ENCODE measurements at places on chromosomes 16 and 17. TPM values are rescaled to one million over a fixed set of nuclear protein-coding genes. Genes with fewer than 3 reads are reported as not detected.
A peak's percentile ranks its signal among the peaks of the same experiment; 100 is the strongest.

DNA sequence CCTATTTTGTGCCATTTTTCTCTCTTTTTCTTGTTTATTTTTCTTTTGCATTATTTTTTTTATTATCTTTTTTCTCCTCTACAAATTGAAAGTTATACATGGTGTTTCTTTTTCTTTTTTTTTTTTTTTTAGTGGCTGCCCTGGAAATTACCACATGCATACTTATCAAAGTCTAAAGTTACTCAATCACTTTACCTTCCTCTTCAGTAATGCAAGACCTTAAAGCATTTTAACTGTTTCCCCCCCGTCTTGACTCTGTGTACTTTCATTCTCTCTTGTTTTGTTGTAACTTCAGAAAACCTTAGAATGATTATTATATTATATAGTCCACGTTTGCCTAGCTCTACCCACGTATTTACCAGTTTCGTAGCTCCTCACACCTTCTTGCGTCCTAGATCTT lies 33.3 kb upstream of the SMPD3 start:
- DNase-seq, result no peak

GRCh38 chr16:88630433-88630832 lies 7.9 kb upstream of the IL17C start:
- no peak for DNase-seq

DNA sequence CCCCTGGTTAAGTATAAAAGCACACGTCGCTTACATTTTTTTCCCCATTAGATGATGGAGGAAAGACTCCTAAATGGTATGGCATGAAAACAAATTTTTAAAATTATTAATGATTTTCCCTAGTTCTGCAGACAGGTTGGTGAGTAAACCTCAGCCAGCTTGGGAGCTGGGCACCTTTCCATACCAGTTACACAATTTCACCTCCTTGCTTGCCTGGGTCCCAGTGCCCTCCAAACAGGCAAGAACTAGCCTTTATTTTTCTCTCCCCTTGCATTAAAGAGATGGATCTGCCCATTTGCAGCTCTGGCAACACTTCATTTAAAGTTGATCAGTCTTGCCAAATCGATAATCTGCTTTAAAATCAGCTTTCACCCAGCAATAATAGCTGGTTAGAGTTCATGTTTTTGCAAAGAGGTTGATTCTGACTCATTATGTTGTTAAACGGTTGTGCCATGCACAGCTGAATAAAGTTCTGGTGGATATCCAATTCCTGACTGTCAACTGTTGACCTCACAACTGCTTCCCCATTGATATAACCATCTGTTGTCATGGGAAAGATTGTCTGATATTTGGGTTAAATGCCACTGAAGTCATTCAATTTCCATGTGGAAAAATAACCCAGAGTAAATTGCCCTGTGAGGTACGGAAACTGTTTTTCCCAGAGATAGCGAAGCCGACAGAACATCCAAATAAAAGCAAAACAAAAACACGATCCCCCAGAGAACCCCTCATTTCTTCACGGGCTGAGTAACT lies 1.3 kb downstream of the C17orf58 start:
- DNase-seq, result peak; percentile 30

DNA sequence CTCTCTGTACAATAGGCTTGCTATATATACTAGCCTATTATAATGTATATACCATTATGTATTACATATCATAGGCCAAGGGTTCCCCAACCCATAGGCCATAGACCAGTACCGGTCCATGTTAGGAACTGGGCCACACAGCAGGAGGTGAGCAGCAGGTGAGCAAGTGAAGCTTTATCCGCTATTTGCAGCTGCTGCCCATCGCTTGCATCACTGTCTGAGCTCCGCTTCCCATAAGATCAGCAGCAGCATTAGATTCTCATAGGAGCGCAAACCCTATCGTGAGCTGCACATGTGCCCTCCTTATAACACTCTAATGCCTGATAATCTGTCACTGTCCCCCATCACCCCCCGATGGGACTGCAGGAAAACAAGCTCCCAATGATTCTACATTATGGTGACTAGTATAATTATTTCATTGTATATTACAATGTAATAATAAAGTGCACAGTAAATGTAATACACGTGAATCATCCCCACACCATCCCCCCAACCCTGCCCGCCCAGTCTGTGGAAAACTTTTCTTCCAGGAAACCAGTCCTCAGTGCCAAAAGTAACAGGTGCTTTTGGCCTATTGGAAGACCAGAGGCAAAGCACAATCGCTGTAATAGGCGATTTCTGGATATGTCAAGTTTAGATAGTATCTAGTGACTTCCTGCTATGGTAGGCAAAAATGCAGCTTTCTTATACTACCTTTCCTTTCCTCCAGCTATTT lies 84.1 kb downstream of the MYH11 start:
- no peak for DNase-seq

EFCAB5 gene
- not detected for total RNA-seq

- DNase-seq, result no peak
Observed at GRCh38 chr17:41655611-41656111, 31.3 kb upstream of the KRT17 start.

- DNase-seq, result no peak
Observed at GRCh38 chr17:47368262-47368661, 44.5 kb downstream of the EFCAB13 start.

DNA sequence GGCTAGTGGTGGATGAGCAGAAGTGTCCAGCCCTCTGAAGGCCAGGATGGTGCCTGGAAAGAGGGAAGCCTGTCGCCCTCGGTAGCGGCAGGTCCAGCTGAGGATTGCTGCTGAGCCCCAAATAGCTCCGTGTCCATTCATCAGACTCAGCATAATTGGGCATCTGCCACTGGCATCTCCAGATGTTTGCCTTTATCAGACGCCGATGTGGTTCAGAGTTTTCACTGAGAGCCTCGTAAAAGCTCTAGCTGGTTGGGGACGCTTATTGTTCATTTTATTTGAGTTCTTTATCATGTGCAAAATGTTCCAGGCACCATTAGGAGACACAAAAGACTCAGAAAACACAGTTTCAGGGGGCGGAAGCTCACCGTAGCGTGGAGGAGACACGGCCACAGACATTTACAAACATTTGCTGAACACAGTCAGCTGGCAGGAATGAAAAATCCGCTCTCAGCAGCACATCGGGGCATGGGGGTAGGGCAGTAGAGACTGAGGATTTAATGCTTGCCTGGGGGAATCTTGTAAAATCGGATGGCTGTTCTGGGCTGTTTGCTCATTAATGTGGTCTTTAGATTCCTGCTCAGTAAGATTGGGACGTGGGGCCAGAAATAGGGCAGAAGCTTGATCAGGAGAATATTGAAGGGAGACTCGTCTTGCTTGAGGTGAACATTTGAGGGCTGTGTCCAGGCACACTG lies 41.7 kb downstream of the SMPD3 start:
- DNase-seq, result peak; percentile 16

DNA sequence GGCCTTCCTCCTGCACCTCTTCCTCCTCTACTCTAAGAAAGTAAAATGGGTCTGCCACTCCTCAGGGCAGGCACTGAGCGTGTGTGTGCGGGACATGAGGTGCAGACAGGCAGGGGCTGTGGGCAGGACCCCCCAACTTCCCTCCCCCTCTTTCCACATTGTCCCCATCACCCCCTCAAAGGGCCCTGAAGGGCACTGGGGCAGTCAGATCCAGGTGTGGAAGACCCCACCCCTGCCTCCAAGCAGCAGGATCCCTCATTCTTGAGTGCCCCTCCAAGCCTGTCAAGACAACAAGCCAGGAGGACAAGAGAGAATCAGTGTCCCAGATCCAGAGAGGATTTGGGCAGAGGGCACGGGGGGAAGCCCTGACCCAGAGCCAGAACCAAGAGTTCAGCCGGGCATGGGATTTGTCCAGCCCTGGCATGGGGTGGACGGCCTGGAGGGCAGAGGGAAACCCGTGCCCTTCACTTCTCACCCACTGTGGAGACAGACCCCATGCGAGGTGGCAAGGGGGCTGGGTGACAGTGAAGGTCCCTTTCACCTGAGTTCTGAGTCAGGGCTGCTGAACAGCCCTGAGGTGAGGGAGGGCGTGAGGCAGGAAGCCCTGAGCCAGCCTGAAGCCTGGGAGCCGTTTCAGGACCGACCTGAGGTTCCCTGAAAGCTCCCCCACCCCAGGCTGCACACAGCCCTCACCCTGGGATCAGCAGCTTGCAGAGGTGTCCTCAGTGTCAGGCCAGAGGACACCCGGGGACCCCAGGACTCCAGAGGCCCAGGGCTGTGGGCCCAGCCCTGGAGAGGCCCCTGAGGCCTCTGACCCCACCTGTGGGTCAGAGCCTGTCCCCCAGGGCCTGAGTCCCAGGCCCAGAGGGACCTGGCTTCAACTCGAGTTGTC lies 45.8 kb downstream of the USP22 start:
- DNase-seq, result no peak
